ENCODE measurements at places on chromosomes 5 and 9.

GRCh38 chr9:127523312-127523851, 72.1 kb downstream of the LRSAM1 start:
- peak; percentile 20 for DNase-seq

GRCh38 chr9:113624721-113625120, 161.2 kb downstream of the RGS3 start:
- no peak for DNase-seq

DNA sequence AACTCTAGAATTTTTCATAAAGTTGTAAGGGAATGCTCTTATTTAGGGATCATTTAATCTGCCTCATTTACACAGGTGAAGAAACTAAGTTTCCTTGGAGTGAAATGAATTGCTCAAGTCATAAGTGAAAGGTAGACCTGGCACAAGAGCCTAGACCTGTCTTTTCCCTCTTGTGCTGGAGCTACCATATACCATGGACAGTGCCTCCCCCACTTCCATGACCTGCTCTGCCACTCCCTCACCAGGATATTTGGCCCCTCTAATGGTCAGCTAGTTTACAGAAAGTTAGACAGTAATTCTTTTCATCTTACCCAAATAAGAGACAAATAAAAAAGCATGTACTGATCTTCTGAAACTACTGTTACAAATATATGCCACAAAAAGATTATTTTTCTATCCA, 105.5 kb upstream of the ACO1 start:
- no peak for DNase-seq

- DNase-seq = no peak
These were observed 2.0 kb upstream of the TNFAIP8 start for GRCh38 chr5:119353686-119354366.

GRCh38 chr5:169758886-169759285, 121.8 kb downstream of the DOCK2 start:
- DNase-seq = no peak

GRCh38 chr5:138601444-138601843, 26.2 kb upstream of the HSPA9 start:
- no peak for DNase-seq

Data from CD4-positive, alpha-beta T cell treated with Interferon alpha-2 for 1 hour (primary cell).